ENCODE measurements at places on chromosomes 11 and 22. TPM values are rescaled to one million over a fixed set of nuclear protein-coding genes. Genes with fewer than 3 reads are reported as not detected.

GRCh38 chr11:66546966-66547661 is 411 bp downstream of the ACTN3 start:
- no peak for DNase-seq

DNA sequence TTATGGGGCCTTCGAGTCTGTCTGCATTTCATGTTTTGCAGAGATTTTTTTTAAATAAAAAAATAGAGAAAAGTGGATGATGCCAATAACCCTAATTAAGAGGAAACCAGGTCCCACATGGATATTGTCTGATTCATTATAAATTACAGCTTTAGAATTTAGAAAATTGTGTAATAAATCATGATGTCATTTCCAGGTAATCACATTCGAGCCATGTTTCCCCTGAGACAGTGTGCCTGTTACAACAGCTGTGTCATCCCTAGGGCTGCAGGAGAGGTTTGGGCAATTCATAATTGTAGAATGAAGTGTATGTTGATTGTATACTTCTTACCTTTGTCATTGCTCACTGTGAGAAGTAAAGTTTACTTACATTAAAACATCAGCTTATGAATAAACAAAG is 38.3 kb downstream of the NCAM1 start:
- DNase-seq = no peak

DNA sequence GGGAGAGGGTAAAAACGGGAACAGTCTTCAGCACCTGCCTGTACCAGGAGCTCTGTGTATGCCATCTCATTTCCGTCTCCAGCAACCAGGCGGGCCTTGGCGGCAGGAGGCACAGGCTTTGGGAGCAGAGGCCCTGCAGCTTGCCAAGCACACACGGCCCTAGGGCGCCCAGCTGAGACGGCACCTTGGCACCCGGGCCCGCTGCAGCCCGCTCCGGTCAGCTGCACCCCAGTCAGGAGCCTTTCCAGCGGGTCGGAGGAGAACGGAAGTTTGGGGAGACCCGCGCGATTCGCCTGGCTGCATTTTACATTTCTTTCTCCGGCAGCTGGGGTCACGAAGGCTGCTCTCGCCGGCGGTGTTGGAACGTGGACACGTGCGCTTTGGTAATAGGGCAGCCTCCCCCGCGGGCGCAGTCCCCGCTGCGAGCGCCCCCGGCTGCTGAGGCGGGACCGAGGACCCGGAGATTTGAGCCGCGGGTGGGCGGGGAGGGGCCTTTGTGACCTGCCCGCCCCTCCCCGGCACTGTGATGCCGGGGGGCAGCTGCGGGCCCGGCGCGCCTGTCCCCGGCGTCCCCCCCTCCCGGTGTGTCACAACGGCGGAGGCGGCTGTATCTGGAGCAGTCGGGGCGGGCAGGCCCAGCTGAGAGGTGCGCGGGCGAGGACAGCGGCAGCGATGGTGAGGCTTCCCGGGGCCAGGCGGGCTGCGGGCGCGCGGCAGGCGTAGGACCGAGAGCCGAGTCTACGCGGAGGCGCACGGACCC is at the start of gene TUBA8:
Gene TUBA8, plus strand, starts transcription at position 616 of the 760 bp plus-strand sequence. Its CDS starts 57 bp downstream, at position 673.
- peak; percentile 20 for DNase-seq

DNA sequence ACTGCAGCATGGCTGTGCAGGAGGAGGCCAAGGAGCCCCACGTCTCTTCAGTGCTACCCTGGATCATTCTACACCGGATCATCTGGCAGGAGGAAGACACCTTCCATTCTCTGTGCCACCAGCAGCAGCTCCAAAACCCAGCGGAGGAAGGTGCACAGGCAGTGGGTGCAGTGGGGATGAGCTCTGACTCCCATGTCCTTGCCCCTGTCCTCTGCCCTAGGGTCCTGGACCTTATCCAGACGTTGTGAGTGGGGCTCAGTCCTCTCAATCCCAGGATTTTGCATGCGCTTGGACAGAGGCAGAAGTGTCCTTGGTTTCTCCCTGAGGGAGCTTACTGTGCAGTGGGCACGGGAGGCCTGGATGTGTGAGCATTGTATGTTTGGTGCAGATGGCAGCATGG is 61.3 kb downstream of the CABIN1 start:
- DNase-seq = no peak

- no peak for DNase-seq
These were observed 52.9 kb downstream of the GAB4 start for GRCh38 chr22:16955081-16955480.

DNA sequence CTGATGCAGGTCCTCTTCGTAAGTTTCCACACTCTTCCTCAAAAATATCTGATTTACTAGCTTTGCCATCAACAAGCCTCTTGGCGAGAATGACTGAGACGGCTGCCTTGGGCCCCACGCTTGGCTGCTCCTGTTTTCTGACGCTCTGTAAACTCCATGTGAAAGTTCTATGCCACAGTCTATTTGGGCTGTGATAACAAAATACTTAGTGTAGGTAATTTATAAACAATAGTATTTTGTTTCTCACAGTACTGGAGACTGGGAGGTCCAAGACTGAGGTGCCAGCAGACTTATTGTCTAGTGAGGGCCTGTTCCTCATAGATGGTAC is 123.2 kb upstream of the SORL1-AS1 start:
- DNase-seq = no peak

- DNase-seq = no peak
These were observed 128.5 kb downstream of the CEP164 start for GRCh38 chr11:117456027-117456720.

UBTFL1 gene
- polyA plus RNA-seq = not detected

FOLR1 gene
- 52.6 TPM for polyA plus RNA-seq

All from right lung (tissue), 10 donors.